ENCODE measurements at places on chromosomes 1 and 21.

- no peak for DNase-seq
Observed at GRCh38 chr1:69661686-69662085, 94.0 kb downstream of the LRRC7 start.

- no peak for DNase-seq
Observed at GRCh38 chr1:97770376-97770775, 150.5 kb downstream of the DPYD start.

DNA sequence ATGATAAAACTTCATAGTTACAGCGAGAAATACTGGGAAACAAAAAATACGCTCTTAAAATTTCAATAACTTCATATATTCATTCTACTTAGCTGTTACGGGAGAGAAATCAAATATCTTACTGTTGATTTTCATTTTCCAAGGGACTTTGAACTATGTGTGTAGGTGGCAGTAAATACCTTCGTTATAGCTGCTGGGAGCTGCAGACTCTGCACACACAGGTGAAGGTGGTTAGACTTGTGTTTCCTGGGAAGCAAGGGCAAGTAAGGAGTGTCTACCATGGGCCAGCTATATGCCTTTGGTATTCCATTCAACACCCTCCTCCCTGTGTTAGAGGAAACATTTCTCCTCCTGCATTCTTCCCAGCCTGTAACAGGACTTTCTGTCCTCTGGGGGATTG, 51.4 kb upstream of the DIRAS3 start:
- DNase-seq, result no peak

DNA sequence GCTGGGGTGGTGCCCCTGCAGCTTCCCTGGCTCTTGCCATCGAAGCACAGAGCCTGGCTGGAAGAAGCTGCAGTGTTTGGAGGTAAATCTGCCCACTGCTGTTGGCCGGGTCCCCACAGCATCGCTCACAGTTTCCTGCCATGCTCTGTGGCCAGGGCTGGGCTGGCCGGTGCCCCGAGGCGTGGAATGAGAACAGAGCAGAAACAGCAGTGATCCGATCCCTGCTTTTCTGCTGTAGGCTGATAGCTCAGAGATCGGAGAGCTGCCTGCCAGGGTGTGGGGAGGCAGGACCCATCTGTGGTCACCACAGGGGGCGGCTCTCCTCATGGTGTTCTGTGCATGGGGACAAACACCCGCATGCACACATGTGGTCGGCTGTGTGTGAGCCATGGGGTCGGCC, 11.5 kb downstream of the SLC45A1 start:
- no peak for DNase-seq

DNA sequence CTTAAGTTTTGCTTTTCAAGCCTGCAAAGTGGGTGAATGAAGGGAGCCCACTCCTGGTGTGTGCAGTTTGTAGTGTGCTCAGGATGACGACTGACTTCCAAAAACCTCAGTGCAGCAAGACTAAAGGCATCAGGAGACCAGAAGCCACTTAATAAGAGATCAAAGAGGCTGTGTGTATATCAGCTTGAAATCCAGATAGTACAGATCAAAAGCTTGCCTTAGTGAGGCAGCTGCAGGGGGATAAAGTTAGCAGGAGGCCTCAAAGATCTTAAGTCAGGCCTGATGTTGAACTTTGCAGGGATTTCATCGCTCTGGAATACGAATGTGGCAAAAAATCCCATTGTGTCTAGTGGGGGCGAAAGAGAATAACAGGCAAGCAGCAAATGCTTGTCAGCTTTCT, 99.8 kb downstream of the PATJ start:
- no peak for DNase-seq
